ENCODE measurements at places on chromosomes 3 and 15.

DNA sequence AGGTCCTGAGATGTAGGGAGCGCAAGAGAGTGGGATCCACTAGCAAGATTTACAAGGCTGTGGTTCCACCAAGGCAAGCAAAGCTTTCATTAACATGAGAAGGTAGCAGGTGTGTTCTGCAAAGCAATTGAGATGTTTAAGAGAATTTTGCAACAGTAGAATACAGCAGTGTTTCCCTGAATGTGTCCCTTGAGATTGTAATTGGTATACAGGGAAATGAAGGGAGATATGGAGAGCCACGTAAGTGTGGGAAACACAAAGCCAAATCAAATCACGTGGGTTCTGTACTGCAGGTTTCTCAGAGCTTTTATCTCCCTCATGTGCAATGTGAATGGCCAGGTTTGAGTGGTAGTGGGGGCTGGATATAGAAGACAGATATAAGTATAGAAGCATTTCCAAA lies 67.3 kb downstream of the ATG7 start:
- no peak for DNase-seq

DNA sequence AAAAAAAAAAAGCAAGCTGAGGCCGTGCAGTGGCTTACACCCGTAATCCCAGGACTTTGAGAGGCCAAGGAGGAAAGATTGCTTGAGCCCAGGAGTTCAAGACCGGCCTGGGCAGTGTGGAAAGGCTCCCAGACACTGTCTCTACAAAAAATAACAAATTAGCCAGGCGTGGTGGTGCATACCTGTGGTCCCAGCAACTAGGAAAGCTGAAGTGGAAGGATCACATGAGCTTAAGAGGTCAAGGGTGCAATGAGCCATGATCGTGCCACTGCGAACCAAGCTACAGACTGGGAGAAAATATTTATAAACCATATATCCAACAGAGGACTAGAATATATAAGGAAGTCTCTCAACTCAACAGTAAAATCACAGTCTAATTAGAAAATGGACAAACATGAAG lies 10.0 kb downstream of the KLHDC8B start:
- no peak for DNase-seq

DNA sequence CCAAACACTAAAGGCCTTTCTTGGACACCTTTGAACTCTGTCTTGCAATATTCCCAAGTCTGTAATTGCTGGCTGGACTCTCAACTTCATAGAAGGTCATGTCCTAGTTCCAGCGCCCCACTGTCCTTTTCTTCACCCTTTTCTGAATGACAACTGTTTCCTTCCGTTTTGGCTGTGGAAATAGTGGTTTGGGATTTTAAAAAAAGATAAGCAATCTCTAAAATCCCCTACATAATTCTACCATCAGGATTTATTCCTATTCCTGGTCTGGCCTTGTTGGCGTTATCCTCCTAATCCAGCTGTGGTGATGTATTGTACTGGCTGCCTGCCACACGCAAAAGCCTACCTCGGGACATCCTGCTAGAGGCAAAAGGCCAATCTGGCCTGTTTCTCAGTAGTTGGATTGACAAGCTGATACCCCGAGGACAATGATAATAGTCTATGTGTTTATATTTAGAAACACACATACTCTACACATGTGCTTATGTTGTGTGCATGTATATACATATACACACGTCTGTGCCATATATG lies 440.3 kb upstream of the DPH6 start:
- DNase-seq = peak; percentile 81

DNA sequence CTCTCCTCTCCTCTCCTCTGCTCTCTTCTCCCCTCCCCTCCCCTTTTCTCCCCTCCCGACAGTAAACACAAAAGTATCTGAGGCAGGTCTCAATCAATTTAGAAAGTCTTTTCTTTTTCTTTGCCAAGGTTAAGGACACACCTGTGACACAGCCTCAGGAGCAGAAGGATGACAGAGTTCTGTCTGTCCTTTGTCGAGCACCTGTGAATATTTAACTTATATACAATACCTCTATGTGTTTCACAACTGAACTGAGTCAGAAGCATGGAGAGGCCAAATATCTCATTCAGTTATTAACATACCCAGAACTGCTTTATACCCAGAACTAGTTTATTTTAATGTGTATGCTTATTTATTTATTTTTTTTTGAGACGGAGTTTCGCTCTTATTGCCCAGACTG lies 81.1 kb upstream of the ROBO1 start:
- DNase-seq = no peak

- no peak for DNase-seq
Observed at GRCh38 chr15:68487087-68487843, 55.3 kb upstream of the ITGA11 start.

DNA sequence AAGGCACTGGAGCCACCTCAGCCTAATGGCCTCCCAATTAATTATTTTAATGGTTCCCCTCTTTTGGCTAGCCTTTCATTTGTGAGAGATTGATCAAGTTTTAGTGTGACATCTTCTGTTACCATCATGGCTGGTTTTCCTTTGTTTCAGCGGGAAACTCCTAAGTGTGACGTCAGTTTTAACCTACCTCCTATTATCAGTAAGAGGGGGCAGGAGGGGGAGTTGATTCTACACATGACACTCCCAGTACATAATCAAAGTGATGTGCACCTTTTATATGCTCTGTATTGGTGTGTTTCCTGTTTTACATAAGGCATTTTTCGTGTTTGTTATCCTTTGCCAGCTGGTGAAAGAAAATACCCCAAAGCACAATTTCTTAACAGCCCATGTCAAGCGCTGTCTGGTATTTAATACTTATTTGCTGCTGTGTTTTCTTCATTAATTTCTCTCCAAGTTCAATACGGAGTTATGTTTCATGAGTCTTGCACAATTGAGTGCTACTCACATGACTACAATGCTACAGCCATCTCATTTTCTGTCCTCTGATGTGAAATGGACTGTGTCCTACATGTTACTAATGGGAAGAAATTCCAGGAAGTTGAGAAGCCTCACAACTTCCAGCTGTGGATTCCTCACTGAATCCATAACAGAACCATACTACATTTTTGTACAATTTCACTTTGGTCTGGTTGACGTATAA lies 52.2 kb upstream of the POLR2M start:
- no peak for DNase-seq

DNA sequence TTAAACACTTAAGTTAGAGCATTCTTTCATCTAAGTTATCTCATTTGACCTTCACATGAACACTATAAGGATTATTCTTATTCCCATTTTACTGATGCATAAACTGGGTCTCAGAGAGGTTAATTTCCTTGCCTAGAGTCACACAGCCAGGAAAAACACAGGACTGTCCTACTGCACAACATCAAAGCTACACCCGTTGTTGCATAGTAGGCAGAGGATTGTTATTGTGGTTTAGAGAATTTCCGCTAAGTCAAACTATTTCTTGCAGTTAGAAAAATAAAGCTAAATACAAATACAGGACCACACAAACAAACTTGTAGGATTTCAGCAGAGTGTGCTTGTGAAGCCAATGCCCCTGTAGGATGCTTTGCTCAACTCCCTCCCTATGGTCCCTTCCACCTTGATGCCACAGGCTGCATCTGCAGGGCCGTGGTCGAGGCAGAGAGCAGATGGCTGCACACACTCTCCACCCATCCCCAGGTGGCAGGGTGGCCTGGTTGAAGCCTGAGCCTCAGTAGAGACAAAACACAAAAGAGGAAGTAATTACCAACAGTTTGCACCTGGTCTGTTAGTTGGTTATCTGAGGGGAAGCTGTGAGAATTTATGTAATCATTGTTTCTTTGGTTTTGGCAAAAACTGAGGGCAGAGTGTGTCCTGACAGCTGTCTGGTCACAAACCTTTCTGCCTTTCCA lies 41.1 kb upstream of the SKOR1 start:
- peak; percentile 55 for DNase-seq

- DNase-seq = no peak
Observed at GRCh38 chr15:71548401-71548807, 261.9 kb upstream of the NR2E3 start.

DNA sequence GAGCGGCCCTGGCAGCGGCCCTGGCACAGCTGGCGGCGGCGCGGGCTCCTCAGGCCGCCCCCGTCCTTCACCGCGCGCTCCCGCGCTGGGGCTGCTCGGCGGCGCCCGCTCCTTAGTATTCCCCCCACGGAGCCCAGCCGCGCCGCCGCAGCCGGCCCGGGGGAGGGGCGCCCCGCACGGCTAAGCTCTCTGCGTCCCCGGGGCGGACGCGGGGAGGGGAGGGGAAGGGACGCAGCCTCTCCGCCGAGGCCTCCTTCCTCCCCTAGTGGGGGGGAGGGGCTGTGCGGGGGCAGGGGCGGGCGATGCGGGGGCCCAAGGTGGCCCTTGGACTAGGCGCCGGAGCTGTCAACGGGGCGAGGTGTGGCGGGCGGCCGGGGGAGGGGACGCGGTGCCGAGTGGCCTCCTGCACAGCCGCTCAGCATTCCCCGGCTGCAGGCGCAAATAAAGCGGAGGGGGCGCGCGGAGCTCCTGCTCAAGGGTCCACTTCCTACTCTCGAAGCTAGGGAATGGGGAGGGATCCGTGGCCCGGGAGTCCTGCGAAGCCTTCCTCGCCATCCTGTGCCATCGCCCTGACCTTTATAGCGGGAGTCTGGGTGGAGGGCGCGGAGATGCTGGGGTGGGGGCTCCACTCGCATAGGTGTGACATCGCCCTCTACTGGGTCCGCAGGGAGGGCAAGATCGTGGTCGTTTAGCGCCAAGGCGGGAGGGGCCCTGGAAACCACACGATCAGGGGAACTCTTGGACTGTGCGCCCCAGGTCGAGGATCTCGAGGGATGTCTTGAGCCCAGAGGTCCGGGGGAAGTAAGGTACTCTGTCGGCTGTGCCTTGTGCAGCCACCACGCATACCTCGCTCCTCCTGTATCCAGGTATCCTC lies 22.2 kb downstream of the EPHB3 start:
- DNase-seq = no peak

DNA sequence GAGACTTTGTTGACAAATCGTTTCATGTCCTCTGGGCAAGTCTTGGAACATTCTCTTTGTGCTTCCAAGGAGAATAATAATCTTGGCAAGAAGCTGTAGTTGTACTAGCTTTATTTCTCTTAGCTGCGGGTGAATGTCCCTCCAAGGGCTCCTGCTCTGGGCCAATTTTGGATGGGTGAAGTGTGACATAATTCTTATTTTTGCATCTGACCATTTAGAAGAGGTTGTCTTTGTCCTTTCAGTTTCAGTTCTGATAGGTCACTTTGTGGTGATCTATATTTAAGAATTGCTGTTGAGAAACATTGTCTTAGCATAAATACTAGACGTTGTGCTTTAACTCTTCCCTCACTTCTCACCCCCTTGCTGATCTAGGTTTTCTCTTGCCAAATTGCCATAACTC lies 164.8 kb upstream of the RORA start:
- no peak for DNase-seq

DNA sequence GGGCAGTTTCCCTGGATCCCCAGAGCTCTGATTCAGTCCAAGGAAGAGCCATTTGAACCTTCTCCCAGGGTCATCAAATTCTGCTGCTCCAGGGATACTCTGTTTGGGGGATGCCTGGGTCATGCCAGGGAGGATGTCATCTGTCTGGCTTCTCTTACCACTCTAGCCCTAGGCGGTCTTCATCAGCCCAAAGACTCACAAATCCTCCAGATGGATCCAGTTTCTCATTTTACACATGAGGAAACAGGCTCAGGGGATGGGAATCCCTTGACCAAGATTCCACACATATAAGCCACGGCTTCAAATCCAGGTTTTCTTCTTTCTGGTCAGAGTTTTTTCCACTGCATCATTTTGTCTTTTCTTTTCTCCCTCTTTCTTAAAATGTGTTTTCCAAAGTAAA lies 36.7 kb downstream of the SLC28A1 start:
- DNase-seq = no peak

GRCh38 chr3:128665362-128666021 lies 14.9 kb upstream of the RPN1 start:
- no peak for DNase-seq

GRCh38 chr3:34000301-34000700 lies 201.9 kb downstream of the PDCD6IP start:
- no peak for DNase-seq

DNA sequence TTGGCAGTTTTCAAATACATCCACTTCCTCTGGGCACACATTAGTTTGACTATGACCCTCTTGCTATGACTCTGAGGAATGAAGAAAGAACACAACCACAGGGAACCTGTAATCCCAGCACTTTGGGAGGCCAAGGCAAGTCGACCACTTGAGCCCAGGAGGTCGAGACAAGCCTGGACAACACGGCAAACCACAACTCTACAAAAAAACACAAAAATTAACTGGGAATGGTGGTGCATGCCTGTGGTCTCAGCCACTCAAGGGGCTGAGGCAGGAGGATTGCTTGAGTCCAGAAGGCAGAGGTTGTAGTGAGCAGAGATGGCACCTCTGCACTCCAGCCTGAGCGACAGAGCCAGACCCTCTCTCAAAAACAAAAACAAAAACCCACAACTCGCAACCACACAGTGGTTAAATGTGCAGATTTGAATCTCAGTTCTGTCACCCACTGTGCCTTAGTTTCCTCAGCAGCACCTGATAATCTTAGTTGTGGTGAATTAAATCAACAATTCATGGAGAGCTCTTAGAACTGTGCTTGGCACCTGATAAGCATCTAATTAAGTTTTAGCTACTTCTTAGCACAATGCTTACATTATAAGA lies 65.7 kb downstream of the MYLK start:
- no peak for DNase-seq

GRCh38 chr15:101255051-101255395 lies 3.2 kb upstream of the CHSY1 start:
- no peak for DNase-seq

DNA sequence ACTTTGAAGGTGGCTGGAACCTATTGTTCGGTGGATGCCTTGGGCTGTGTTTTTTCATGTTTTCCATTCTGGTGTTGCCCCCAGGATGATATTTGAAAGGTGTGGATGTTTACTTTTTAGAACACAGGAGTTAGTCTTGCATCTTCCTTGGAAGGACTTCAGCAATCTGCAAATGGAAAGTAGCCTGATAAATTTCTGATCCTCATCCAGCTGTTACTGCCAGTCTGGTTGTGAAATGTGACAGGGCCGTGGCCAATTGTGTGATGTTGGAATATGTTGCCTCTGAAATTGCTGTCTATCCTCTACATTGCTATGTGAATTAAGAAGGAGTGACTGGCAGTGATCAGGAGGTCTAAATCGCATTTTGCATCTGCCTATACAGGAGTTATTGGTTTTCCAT lies 382.5 kb upstream of the C2CD4B start:
- DNase-seq = no peak

GRCh38 chr3:177979703-177980102 lies 556.5 kb upstream of the KCNMB2 start:
- no peak for DNase-seq

GRCh38 chr3:39146611-39147591 lies 6.5 kb downstream of the CSRNP1 start:
- DNase-seq = peak; percentile 85

GRCh38 chr3:52345521-52346109 lies 29.5 kb downstream of the DNAH1 start:
- DNase-seq = no peak

DNA sequence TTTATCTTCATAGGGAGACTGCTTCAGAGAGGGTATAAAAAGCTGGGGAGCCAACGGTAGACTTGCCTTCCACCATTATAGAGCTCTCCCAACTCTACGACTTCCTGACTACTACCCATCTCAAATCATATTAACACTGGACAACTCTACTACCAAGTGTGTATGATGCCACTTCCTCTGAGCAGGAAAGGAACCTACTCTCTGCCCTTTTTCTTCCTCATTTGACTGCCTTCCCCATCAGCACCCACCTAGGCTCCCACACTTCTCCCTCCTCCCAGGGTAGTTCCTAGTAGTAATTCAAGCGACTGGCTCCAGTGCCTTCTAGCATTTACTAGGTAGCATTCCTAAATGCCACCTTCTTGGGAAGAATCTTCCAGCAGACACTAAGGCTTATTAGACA lies 24.5 kb upstream of the TBL1XR1 start:
- DNase-seq = no peak

- DNase-seq = no peak
Observed at GRCh38 chr3:158935846-158936245, 134.0 kb downstream of the MFSD1 start.

- no peak for DNase-seq
Observed at GRCh38 chr3:56321383-56321782, 146.9 kb downstream of the ERC2 start.
